Hematopoietic multipotent progenitor cell treated with erythropoietin and hydrocortisone succinate and interleukin-3 and kit ligand, for 4 days (in vitro differentiated cells): ENCODE measurements at places on chromosomes 4 and X.

GRCh38 chrX:132373610-132374009 is 115.2 kb downstream of the MBNL3 start:
- DNase-seq = no peak

DNA sequence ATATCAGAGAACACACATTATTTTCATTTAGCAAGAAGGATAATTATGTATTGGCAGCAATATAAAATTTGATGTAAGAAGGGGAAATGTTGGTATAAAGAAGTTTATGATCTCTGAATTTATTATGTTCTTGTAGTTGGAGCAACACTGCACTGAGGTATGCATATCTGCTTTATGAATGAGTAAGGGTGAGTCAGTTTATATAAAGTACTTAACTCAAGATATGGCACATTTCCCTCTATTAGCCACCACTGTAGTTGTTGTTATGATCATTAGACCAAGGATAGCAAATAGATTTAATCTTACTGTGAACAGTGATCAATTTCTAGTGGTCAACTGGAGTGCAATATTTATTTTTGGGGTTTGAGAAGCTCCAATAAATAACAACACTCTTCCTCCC is 66.6 kb downstream of the SNX25 start:
- DNase-seq = no peak

DNA sequence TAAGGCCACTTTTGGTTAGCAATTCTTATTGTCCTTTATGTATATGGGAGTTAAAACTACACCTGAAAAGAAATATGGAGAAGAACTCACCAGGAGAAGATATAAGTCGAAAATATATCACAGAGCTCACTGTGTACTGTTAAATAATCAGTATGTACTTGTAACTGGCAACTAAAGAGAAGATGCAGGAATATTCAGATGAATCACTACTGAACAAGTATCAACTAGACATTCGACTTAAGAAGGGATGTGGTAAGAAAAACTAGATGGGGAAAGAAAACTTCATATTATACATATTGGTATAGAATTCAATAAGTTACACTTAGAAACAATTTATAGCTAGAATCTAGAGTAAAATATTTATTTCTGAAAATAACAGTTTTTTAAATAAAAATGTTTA is 230.0 kb downstream of the CAMK2D start:
- DNase-seq = no peak

DNA sequence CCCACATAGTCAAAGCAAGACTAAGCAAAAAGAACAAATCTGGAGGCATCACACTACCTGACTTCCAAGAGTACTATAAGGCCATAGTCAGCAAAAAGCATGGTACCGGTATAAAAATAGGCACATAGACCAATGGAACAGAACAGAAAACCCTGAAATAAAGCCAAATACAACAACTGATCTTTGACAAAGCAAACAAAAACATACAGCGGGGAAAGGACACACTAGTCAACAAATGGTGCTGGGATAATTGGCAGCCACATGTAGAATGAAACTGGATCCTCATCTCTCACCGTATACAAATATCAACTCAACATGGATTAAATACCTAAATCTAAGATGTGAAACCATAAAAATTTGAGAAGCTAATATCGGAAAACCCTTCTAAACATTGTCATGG is 819.3 kb upstream of the FRG1 start:
- DNase-seq = no peak

DNA sequence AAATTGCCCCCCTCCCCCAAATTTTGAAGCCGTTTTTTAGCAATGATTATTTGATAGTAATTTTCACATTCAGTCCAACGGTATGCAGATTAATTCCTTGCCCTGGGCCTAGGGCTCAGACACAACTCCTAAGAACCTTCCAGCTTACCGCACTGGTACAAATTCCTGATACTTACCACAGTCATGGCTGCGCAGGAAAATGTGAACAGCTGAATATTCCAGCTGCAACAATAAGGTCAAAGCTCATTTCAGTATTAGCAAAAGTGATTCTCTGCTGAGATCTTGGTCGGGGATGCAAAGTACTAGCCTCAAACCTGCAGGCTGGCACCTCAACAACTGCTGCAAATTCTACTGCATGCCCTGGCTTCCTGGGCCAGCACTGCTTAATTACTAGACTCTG is 3.0 kb downstream of the ATP11C start:
- no peak for DNase-seq

DNA sequence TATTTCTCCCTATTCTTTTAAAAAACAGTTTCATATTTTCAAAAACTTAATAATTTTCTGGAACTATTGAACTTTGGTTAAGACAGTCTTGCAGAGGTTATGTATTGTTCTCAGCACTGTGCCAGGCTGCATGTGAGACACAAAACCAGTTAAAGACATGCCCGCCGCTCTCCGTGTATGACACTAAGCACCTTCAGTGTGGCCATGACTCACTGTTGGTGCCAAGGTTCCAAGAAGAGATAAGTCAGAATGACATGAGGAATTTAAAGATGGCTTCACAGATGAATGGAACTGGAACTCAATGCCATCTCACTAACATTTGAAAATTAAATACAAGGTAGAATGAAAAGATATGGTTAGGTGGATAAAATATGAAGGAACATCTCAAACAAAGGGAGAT is 525.5 kb upstream of the ZFP42 start:
- no peak for DNase-seq

- no peak for DNase-seq
These were observed 24.9 kb downstream of the PCGF3 start for GRCh38 chr4:730511-730910.

GRCh38 chrX:106038625-106039024 is at the start of gene SERPINA7:
SERPINA7 (minus strand) TSS chrX:106038727; CDS start chrX:106037058, 1,669 bp downstream.
- DNase-seq = no peak

DNA sequence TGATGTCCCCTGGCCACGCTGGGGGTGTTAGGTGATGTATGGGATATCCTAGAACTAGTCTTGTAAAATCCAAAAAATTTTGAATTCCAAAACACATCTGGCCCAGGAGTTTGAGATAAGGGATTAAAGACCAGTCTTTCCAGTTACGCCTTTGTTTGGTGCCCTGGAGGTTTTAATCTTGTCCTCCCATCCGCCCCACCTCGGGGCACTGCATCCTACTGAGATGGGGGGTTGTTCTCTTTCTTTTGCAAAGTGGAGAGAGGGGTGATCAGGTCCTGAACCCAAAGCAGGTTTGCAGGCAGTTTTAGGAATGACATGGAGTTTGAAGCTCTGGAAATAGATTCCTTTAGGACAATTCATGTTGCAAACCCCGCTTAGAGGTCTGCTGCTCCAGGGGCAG is 1.8 kb downstream of the SUV39H1 start:
- DNase-seq = no peak

DNA sequence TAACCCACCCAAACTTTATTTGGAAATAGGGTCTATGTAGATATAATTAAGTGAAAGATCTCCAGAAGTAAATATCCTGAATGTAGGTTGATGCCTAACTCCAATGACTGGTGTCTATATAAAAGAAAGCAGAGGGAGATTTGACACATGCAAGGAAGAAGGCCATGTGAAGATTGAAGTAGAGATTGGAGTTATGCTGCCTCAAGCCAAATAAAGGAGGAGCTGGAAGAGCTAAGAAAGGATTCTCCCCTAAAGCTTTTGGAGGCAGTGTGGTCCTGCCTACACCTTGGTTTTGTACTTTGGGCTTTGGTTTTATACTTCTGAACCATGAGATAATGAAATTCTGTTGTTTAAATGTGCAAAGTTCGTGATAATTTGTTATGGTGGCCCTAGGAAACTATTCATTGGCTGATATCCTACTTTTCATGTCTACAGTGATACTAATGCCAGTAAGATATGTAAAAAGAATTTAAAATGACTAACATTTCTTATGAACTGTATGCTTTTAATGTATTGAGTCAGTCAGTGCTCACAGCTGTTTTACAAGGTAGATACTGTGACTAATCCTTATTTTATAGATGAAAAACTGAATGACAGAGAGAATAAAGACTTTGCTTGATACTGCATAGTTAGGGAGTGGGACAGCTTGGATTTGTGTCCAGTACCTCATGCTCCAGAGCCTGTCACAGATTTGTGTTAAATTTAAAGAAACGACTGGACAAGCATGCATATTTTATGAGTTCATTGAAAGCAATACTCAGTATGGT is 5.9 kb upstream of the RAB40AL start:
- no peak for DNase-seq

DNA sequence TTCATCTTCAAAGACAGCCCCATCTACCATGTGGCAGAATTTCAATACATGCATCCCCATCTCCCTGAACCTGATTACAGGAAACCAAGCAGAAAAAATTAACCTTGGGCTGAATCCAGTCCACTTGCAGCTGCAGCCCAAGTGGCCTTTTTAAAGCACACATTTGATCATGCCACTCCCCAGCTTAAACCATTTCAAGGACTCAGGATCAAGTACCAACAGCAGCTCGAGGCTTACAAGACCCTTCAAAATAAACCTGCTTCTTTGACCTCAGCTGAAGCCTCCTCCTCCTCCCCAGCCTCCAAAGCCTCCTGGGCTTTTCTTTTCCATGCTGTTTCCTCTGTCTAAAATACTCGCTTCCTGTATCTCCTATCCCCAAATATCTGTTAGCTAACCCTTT is 50.7 kb upstream of the KIT start:
- DNase-seq = no peak

GRCh38 chrX:8183346-8183745 is 12.3 kb upstream of the VCX2 start:
- DNase-seq = no peak

DNA sequence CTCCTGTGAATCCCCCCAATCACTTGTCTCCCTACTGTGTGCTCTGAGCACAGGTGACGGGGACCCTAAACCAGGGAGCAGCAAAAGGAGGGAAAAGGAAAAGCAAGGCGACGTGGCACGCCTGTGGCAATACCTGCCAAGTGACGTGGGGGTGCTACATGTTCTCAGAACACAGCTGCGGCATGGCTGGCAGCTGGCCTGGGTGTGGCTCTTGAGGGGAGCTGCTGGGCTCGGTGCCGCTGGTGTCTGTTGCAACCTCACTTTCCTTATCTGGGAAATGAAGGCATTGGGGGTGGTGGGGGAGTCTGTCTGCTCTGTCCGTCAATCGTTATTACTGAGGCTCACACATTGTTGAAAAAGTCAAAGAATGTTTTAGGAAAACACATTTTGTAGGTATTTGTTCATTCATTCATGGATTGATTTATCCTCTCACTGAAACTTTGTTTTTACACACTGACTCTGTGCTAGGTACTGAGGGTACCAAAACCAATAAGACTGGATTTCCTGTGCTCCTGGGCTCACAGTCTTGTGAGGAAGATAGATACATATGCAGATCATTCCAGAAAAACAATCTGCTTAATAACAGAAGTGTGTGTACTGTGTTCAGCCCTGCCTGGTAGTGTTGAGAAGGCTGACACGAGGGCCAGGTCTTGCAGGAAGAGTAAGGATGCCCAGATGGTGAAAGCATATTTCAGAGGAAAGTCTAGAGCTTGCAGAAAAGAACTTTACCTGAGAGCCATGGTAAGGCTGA is 217.6 kb downstream of the PTTG2 start:
- peak; percentile 95 for DNase-seq

DNA sequence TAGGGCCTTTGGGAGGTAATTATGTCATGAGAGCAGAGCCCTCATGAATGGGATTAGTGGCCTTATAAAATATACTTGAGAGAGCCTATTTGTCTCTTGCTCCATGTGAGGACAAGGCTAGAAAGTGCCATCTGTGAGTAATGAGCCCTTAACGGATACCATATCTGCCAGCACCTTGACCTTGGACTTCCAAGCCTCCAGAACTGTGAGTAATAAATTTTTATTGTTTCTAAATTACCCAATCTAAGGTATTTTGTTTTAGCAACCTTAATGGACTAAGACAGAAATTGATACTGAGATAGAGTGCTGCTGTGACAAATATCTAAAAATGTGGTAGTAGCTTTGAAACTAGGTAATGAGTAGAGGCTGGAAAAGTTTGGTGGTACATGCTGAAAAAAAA is 285.0 kb upstream of the DIPK2B start:
- no peak for DNase-seq

DNA sequence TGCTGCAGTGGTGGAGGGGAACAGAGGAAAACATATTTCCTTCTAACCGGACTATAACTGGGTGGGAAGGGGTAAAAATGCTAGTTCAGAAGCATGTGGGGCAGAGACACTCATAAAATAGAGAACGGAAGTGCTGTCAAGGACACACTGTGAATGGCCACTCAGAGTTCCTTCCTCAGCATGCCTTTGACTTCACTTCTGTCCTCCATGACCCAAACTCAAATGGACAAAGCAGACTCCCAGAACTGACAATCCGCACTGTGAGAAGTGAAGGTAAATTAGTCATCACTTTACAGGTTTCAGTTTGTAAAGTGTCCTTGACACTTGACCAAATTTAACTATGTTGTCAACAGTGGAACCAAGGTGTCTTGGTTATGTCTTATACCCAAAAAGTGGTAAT is 30.2 kb upstream of the ELF2 start:
- no peak for DNase-seq

- DNase-seq = no peak
These were observed 32.6 kb downstream of the BEND4 start for GRCh38 chr4:42119886-42120285.

- DNase-seq = no peak
These were observed 73.6 kb downstream of the SNX25 start for GRCh38 chr4:185282968-185283367.

DNA sequence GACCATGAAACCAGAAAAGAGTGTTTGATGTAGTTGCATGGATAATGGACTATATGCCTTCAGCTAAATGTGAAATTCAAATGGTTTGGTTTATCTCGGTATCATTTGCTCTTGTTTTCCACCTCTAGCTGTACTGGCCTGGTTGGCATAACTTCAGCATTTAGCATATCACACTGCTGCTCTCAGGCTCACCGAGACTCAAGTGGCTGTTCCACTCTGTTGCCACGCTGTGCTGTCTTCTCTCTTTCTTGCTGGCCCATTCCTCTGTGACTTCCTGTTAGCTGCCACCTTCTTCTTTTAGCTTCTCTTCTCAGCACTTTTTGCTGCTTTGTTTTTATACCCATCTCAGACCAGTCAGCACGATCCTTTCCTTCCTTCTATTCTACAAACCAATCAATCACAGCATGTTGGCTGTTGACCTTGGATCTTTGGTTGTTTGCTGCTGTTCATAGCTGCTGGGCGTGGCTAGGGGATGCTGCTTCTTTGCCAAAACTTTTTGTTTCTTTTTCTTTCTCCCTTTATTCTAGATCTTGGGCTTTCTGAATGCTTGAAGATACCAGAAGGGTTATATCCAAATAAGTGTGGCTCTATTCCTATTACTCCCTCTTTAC is 24.0 kb downstream of the INTS6L start:
- no peak for DNase-seq

DNA sequence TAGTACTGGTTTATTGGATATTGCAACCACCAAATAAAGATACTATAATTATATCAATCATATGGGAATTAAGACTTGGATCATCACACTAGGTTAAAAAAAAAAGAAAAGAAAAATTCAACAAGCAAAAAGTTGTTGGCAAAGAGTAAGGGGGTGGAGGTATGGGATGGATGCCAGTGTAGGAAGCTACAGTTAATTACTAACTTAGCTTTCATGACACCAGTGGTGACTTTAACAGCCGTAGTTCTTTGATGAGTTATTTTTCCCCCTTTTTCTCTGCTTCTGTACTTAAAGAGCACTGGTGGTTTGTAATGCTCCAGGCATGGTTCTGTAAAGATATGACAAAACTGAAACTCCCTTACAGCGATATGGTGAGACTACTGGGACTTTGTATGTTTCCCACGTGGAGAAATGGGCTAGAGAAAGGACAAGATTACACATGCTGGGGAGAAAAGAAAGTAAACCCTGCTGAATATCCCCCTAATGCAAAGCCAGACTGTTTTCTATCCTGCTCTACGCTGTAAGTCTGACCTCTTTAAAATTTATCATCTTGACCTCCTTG is 210.8 kb downstream of the SPOCK3 start:
- DNase-seq = no peak
